Stimulated activated CD4-positive, alpha-beta T cell treated with anti-CD3 and anti-CD28 coated beads, Interleukin-4, amount 100 ng/mL, for 4 hours (primary cell): ENCODE measurements at places on chromosomes 1 and 21.

GRCh38 chr1:58818976-58819375 is 35.1 kb upstream of the JUN start:
- DNase-seq: no peak

DNA sequence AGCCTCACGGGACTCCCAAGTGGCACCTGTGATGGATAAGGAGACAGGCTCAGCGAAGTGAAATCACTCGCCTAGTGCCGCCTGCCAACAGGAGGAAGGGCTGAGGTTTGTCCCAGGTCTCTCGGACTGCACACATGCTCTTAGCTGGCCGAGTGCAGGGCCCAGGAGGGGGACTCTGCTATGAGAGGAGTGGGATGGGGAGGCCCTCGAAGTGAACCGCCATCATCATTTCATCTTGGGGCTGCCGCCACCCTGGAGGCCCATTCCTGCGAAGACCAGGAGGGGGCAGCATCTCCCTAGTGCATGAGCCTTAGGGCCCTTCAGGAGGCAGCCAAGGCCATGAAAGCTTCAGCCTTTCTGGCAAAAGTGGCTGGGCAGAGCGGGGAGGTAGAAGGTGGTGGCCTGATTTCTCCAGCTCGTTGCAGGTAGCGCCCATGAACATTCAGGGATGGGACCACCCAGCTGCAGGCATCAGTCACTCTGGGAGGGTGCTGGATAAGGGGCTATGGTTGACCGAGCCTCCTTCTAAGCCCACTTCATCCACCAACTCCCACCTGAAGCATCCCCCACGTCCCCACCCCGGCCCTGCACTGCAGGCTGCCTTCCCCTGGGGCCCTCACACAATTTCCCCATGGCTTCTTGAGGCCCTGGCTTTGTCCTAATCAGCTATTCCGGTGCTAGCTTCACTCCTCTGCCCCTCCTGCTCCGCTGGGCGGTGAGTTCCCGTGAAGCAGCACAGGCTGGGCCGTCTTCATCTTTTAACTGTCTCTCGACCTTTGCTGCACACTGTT is 17.2 kb upstream of the RASSF5 start:
- DNase-seq: peak; percentile 75

GRCh38 chr1:205481218-205481617 is 23.3 kb upstream of the CDK18 start:
- no peak for DNase-seq

DNA sequence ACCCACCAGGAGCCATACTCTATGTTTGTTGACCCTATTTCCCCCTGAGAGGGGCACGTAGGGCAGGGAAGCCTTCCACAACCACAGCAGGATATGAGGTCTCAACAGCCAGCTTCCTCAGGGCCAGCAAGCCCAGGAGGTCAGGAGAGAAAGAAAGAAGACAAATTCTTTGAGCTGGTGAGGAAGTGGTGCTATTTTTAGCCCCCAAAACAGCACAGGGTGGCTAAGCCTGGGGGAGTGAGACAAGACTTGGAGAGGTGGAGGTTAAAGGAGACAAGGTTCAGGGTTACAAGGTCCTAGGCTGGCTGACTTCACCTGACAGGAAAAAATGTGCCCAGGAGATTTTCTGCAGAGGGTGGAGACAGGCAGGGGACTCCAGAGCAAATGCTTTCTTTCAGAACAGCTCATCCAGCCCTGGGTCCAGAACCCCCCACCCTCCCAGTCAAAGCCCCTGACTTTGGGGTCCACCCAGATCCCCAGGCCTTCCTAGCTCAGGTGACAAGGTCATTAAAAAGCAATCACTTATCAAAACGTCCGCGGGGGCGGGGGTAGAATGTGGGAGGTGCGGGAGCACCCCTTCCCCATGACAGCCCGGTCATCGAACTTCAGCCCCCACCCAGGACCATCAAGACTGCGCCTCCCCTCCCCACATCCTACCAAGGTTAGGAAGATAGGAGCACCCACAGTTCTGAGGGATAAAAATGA is 1.3 kb downstream of the SV2A start:
- DNase-seq: no peak

GRCh38 chr1:214186103-214186824 is 94.7 kb upstream of the SMYD2 start:
- no peak for DNase-seq
